ENCODE measurements at places on chromosomes 4 and X. TPM values are rescaled to one million over a fixed set of nuclear protein-coding genes. Genes with fewer than 3 reads are reported as not detected.

GRCh38 chr4:40515037-40515397 lies 114.6 kb downstream of the RBM47 start:
- DNase-seq: no peak

DNA sequence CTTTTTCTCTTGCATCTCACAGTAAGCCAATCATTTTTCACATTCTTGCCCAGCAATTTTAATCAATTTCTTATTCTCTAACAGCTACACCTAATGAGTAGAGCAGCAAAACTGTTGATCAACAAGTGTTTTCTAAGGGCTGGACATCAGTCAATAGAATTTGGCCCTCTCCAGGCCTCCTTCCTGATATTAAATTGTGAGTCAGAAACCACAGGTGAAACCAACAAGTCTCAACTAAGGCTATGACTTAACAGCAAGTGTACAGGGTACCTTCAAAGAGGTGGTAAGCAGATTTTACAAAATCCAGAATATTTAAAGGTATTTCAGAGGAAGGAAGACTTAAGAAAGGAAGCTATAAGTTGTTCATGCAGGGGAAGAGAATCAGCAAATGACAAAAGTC lies 156.5 kb upstream of the ARHGAP24 start:
- DNase-seq: no peak

Gene CC2D2A
- total RNA-seq: 7.8 TPM

- DNase-seq: no peak
These were observed 155.8 kb downstream of the NAA11 start for GRCh38 chr4:79170077-79170476.

DNA sequence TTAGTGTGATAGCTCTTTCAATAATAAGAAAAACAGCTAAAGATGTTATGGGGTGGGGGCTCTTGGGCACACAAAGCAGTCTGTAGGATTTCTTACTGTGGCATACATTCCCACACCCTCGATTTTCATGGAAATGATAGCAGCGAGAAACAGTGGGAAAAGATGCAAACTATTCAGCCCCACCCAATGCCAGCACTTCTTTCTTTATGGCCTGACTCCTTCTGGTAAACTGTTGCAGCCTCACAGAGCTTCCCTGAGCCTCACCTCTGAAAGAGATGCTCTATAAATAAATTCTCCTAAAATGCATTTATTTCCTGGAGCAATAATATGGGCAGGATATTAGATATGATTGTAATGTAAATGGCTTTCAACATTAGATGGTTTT lies 910 bp downstream of the ANK2 start:
- DNase-seq: no peak
